ENCODE measurements at places on chromosomes 13 and 19.

- DNase-seq: no peak
Observed at GRCh38 chr19:50912727-50913716, 1.8 kb upstream of the KLK4 start.

DNA sequence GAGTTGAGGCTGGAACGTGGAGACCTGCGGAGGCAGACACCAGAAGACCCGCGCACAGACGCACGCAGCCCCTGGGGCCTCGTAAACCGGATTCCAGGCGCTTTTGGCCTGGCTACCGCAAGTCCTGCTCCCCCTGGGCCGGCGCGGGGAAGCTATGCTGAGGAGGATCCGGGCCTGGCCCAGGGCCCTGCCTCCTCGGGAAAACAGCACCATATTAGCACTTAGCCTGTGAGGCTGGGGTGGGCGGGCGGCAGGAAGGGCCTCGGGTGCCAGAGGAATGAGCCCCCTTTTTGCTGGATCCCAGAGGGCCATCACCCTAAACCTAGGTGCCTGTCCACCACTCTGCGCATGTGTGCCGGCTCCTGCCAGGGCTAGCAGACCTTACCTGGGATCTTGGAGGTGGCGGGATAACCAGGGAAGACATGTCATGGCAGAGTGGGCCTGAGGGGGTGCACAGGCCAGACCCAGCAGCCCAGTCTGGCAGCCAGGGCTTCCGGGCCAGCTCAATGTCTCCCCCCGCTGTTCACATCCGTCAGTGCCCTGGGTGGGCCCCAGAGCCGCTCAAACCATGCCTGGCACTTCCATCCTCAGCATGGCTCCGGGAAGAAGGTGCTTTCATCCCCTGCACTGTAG, 7.3 kb downstream of the ELOF1 start:
- DNase-seq: no peak

GRCh38 chr13:73146707-73147106, 87.9 kb downstream of the KLF5 start:
- no peak for DNase-seq

DNA sequence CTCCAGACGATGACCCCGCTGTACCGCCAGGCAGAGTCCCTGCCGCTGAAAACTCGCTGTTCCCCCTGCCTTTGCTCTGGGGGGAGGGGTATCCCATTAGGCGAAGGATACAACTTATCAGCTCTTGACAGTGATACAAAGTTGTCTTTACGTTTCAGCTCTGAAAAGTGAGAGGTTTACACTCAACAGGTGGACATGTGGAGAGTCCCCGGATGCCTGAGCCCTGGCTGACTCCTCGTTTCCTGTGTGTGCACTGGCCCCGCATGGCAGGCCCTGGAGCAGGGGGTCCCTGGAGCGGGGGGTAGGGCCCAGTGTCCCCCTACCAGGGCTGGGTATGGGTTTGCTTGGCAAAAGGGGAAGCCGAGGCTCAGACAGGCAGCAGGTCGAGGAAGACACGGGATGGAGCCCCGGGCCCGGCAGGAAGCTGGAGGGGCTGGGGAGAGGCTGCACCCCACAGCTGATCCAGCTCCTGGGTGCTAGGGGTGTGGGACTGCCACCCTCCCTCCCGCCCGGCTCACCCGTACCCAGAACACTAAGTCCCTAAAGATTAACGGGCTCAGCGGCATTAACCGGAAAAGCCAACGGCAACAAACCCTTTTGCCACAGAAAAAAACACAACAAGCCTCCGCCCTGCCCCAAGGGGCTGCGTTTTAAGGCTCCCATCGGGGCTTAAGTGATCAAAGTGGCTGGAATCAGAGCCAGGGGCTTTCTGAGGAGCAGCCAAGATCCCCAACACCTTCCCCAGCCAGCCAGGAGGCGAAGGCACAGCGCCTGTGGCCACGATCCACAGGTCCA, 5.6 kb downstream of the TCF3 start:
- DNase-seq: no peak

- DNase-seq: no peak
Observed at GRCh38 chr13:51364404-51365008, 25.0 kb downstream of the SERPINE3 start.

GRCh38 chr13:21035498-21035897, 25.9 kb downstream of the LATS2 start:
- DNase-seq: no peak

GRCh38 chr19:4310247-4311121, 6.1 kb downstream of the FSD1 start:
- no peak for DNase-seq

DNA sequence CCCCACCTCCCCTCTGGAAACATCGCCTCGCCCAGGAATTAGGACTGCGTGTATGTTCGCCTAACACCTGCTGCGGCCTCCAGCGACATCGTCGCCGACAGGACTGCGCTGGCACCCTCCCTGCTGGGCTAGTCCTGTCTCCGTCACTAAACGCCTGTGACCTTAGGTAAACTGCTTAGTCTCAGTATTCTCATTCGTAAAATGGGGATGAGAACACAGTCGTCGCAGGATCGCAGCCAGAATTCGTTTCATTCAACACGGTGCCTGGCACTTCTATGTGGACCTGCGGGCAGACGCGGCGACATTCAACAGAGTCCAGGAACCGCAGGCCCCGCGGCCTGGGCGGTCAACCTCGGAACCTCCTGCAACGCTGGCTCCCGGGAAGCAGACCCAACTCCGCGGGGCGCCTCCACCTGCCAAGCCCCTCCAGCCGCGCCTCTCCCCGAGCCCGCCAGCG, 485 bp downstream of the CRYL1 start:
- DNase-seq: peak; percentile 67

- no peak for DNase-seq
Observed at GRCh38 chr13:46317120-46317519, 69.9 kb downstream of the RUBCNL start.

GRCh38 chr19:48530066-48530720, 18.6 kb upstream of the LMTK3 start:
- DNase-seq: no peak

- no peak for DNase-seq
Observed at GRCh38 chr19:2291185-2291751, 9.3 kb upstream of the PEAK3 start.
